CD4-positive, alpha-beta T cell treated with Interleukin-17A for 4 hours (primary cell): ENCODE measurements at places on chromosomes 5 and 9.

DNA sequence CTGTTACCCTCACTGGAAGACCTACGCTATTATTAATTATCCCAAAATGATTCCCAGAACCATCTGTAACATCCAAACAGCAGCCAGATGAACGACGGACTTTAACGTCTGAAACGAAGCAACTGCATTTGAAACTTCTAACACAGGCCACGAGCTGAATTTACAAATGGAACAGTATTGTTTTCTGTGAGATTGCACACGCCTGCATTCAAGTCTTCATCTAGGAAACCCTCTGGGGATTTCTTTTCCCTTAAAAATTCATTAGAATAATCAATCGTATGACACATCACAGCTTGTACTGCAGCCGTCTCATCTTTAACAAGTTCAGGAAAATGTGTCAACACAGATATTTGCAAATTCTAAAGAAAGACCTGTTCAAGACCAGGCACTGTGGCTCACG is 80.2 kb downstream of the MYO10 start:
- DNase-seq: no peak

DNA sequence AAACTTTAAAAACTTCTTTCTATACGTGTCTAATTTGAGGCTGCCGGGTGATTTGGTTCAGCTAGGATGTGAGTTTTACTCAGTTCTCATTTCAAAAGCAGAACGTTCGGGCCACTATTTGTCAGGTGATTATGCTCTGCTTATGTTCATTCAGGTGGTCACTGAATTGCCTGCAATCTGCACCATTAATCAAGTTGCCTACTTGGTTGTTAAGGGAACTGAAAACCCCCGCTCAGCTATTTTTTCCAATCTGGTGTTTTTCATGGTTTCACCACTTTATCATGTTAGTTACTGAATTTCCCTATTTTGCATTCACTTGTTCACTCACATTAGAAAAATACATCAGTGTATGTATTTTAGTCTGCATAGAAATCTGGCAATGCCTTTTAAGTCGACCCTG is 523.0 kb downstream of the CSNK1G3 start:
- no peak for DNase-seq

- no peak for DNase-seq
Measured at GRCh38 chr9:7171396-7172153, 413.8 kb downstream of the KDM4C start.

GRCh38 chr5:152288499-152288898 is 116.6 kb downstream of the NMUR2 start:
- DNase-seq: no peak

- no peak for DNase-seq
Measured at GRCh38 chr5:59066367-59067163, 483.7 kb downstream of the RAB3C start.
